GM23248 (cell line): ENCODE measurements at places on chromosomes 3 and 15. TPM values are rescaled to one million over a fixed set of nuclear protein-coding genes. Genes with fewer than 3 reads are reported as not detected.

GRCh38 chr15:36841193-36841592, 259.2 kb downstream of the MEIS2 start:
- no peak for DNase-seq

Gene RASGRP1
- 1.5 and 3.0 TPM in 2 replicates for total RNA-seq

GRCh38 chr3:43732747-43733425, 42.1 kb downstream of the ABHD5 start:
- peak; percentile 52 for DNase-seq

Gene TMEM45A
- 84.9 and 87.7 TPM in 2 replicates for total RNA-seq

- DNase-seq: no peak
These were observed 37.5 kb downstream of the ZXDC start for GRCh38 chr3:126438186-126438585.

GRCh38 chr3:185685231-185686035, 99.3 kb downstream of the SENP2 start:
- no peak for DNase-seq

GRCh38 chr3:63727233-63727632, 74.8 kb downstream of the SNTN start:
- DNase-seq: no peak

GRCh38 chr3:136559896-136560295, 192.3 kb downstream of the STAG1 start:
- DNase-seq: peak; percentile 11

Gene RPUSD3
- 32.6 and 39.8 TPM in 2 replicates for total RNA-seq

GRCh38 chr3:52763466-52763865, 7.3 kb downstream of the NEK4 start:
- peak; percentile 32 for DNase-seq

Gene UROC1
- not detected in 2 replicates for total RNA-seq

DNA sequence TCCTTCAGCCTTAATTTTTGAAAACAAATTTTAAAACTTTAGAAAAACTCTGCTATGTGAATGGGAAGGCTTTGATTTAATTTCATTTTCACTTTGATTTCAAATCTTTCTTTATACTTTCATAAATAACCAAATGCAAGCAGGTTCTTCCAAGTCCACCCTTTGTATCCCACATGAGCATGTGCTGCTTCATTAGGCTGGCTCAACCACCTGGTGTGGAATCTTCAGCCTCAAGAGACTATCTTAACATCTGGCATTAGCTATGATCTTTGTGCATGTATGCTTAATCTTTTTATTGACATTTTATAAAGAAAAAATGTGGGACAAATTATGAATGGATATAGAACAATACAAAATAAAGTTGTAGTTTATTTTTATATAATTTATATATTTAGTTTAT, 81.8 kb upstream of the MLF1 start:
- no peak for DNase-seq

Gene SLC22A13
- total RNA-seq: 0.38 and 0.86 TPM in 2 replicates

Gene TMEM40
- not detected in 2 replicates for total RNA-seq

Gene IL16
- under 0.01 and 0.32 TPM in 2 replicates for total RNA-seq

Gene CFAP100
- not detected in 2 replicates for total RNA-seq

GRCh38 chr3:42631620-42632019, 21.9 kb upstream of the ZBTB47 start:
- no peak for DNase-seq

Gene IMPG2
- 0.11 TPM in 1 of 2 replicates, not detected in the other for total RNA-seq

DNA sequence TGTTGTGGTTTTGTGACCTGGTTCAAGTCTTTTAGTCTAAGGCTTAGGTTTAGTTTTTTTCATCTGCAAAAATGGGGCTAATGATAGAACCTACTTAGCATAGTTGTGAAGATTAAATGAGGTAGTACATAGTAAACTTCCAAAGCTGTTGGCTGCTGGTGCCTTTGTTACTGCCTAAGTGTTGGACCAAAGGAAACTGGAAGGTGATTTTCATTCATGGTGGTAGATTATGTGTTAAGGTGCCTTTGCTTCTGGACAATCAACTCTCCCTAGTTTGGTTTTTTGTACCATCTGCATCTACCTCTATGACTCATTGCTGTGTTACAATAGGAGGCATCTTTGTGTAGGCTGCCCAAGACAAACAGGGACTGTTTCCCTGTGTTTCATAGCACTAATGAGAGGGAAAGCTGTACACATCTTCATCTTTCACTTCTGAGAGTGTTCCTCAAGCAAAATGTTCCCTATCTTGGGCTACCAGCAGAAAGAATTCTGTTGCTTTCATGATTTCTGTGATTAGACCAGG, 3.2 kb downstream of the MAP2K1 start:
- peak; percentile 60 for DNase-seq

Gene LINS1
- 13.6 and 20.4 TPM in 2 replicates for total RNA-seq

- DNase-seq: peak; percentile 99
These were observed 232.6 kb upstream of the LRTM1 start for GRCh38 chr3:55160241-55160983.

DNA sequence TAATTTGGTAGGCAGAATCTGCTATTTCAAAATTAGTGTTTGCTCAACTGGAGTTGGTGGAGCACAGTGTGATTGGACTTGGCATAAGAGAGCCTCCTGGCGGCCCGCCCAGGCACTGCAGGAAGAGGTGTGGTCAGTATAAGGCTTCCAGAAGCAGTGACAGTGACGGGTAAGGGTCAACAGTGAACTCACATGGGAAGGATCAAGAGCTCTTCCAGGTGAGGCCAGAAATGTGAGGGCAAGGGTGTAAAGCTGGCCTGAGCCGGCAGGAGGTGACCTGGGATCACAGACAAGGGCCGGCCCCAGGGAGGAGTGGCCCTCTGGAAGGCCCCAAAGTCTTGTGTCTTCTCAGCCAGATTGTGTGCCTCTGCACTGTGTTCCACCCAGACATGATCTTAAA, 93.2 kb upstream of the RNF7 start:
- peak; percentile 83 for DNase-seq

GRCh38 chr3:106144030-106144429, 275.2 kb upstream of the CBLB start:
- no peak for DNase-seq
